C1 segment of cervical spinal cord (tissue), 14 donors: ENCODE measurements at places on chromosomes 7 and 10.

DNA sequence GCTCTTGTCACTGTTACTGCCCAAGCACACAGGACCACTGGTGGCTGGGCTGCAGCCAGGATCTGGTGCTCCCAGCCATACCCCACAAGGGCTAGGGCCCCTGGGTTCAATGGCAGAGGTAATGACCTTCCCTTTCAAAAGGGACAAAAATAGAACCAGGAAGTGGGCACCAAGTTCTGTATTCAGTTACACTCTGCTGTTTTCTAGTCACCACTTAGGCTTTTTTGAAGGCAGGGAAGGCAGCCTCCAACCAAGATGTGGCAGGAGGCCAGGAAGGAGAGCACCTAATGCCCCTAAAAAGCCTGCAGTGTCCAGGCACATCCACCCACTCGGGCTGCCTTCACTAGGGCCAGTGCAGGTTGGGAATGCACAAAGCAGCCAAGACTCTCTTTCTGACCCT is 47.8 kb downstream of the NOD1 start:
- no peak for DNase-seq

GRCh38 chr10:77890097-77890496 is 36.5 kb downstream of the DLG5 start:
- DNase-seq: no peak

- no peak for DNase-seq
Measured at GRCh38 chr7:98091523-98091922, 15.1 kb upstream of the LMTK2 start.

GRCh38 chr7:131517218-131517923 is 39.1 kb downstream of the PODXL start:
- DNase-seq: no peak

GRCh38 chr10:11772575-11773288 is 30.6 kb downstream of the ECHDC3 start:
- no peak for DNase-seq

DNA sequence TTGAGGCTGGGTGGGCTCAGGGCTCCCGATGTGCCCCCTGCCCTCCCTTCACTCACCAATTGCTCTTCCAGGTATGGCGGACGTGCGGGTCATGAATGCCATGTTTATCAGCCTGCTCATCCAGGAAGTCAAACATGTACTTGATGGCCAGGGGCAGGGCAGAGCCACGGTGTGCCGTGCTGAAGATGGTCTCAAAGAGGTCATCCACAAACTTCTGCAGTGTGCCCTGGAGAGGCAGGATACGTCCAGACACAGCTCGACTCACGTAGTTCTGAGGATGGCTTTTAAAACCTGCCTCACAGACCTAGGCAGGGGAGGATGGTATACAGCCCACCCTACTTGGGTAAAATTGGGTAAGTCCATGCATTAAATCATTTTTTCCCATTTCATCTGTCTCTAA is 431.2 kb downstream of the PLXNA4 start:
- DNase-seq: no peak

DNA sequence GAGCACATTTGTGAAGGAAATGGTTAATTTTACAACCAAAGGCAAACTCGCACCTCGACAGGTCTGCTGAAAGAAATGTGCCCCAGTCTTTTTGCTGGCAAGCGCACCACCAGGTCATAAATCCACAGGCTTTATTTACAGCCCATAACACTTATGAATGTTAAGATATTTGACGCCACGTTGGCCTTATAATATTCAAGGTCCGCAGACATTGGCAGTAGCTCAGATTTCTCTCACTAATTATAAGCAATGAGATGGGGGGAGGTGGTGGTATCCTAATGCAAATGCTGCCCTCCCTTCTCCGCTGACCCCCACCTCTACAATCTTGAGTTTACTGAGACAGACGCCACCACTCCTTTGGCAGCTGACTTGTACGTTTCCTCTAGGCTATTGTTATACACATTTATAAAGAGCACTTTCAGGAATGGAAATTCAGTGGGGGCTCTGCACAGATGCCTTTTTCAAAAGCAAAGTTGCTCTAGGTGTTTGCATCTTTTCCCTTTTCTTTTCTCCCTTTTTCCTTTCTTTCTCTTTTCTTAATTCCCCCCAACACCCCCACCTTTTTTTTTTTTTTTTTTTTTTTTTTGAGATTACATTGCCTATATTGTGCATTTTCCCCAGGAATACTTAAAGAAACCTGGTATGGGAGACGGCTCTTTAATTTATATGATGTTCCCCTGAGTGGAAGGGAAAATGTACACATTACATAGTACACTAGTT is 6.7 kb downstream of the TCF7L2 start:
- DNase-seq: no peak

DNA sequence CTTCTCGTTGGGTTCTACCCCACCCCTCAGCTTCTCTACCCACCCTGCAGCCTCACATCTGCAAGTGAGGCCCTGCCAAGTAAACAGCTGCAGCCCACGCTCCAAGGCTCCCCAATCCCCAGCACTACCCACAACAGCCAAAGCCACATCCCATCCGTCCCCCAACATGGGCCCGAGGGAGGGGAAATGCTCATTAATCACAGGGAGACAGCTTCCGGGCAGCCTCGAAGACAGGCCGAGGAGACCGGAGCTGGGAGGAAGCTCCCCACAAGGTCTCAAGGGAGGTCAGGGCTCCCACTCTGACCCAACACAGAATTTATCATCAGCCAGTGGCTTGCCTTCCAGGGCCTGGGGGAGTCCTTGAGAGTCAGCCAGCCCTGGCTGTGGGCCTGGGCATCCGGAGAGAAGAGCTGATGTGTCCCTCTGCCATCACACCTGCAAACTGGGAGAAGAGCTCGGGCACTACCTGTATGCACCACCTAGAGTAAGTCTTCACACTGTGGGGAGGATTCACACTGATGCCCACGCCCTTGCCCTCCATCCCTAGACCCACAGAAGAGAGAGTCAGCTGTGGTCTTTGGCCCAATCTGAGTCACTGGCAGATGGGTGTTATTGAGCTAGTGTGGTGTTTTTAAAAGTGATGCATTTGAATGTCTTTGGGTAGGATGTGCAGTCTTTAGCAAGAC is 115.5 kb upstream of the ZMIZ1 start:
- DNase-seq: no peak

DNA sequence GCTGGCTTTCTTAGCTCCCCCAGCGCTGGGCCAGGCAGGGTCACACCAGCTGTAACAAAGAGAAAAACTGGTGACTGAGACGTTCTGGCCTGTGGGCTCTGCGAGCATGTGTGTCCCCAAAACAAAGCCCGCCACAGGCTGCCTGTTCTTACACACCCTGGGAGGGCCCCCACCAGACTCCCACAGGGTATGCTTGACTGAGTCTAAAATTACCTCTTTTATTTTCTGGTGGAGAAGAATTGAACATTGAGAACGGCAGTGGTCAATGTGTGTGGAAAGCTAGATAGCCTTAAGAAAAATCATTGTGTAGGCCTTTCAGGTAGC is 808 bp downstream of the C10orf71 start:
- DNase-seq: no peak

DNA sequence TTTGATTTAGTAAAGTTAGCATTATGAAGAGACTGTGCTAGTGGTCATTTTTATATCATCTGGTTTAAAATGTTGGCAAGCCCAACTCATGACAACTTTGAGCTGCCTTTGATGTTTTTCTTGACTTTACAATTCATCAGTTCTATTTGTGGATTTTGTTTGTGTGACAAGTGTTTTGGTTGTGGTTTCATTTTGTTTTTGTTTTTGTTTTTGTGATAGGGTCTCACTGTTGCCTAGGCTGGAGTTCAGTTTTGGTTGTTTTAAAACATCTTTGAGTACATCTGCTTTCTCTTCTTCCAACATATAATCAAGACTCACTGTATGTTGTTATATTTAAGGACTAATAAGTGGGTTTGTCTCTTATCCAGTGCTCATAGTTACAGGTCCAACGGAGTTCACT is 17.6 kb upstream of the SFR1 start:
- DNase-seq: no peak

- DNase-seq: no peak
Measured at GRCh38 chr7:44796034-44796503, 412 bp upstream of the PPIA start.

GRCh38 chr7:128303643-128304042 is 40.1 kb downstream of the RBM28 start:
- no peak for DNase-seq

DNA sequence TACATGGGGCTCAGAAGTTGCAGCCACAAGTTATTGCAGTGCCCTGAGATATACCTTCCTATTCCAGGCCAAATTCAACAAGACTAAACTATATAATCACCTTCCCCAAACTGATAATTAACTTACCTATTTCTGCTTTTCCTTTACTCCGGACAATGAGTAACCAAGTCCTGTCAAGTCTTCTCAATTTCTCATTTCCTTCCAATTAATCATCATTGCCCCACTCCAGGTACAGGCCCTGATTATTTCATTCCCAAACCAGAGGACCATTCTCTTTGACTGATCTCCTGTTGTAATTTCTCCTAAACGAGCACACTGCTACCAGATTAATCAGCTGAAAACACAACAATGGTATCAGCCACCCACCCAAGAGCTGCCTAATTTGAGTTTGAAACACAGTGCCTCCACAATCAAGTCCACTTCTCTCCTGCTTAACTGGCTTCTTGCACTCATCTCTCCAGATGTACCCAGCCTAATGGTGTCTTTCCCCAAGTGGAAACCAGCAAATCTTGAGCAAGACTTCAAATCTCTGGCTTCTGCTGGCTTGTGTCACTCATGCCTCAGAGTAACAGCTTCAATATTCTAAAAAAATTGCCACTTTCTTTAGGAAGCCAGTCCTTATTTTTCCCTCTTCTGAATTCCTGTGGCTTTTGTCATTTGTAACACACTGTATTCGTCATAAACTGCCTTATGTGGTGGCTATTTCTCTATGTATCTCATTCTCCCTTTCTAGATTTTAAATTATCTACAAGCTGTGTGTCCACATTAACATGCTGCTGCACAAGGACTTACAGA is 89.1 kb downstream of the CDK6 start:
- no peak for DNase-seq

GRCh38 chr7:51180092-51180491 is 136.5 kb downstream of the COBL start:
- no peak for DNase-seq

- DNase-seq: no peak
Measured at GRCh38 chr10:32005050-32005449, 51.2 kb downstream of the KIF5B start.

- DNase-seq: no peak
Measured at GRCh38 chr10:28850784-28851183, 173.5 kb downstream of the BAMBI start.

DNA sequence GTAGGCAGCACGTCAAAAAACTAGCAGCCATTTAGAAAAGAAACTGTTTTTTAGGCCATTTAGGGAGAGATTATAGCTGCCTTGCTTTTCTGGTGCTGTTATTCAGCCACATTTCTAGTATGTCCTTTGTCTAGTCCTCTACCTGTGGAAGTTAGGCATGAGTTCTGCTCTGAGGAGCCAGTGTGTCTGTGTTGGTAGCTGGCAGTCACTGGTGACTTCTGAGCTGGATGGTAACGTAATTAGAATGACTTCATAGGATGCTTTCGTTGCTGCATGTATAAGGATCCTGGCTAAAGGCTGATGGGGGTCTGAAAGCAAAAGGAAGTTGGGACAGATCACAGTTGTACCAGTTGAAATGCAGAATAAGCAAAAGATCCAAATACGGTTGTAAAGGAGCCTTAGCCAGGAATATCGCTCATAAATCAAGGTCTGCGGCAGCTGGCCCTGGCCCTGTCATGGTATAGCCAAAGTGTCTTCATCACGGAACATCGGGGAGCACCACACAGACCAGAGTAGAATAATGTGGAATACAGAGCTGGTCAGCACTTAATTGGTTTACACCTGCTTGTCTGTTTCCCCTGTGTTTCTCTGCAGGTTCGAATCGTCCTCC is 226.7 kb downstream of the EXOC4 start:
- no peak for DNase-seq

DNA sequence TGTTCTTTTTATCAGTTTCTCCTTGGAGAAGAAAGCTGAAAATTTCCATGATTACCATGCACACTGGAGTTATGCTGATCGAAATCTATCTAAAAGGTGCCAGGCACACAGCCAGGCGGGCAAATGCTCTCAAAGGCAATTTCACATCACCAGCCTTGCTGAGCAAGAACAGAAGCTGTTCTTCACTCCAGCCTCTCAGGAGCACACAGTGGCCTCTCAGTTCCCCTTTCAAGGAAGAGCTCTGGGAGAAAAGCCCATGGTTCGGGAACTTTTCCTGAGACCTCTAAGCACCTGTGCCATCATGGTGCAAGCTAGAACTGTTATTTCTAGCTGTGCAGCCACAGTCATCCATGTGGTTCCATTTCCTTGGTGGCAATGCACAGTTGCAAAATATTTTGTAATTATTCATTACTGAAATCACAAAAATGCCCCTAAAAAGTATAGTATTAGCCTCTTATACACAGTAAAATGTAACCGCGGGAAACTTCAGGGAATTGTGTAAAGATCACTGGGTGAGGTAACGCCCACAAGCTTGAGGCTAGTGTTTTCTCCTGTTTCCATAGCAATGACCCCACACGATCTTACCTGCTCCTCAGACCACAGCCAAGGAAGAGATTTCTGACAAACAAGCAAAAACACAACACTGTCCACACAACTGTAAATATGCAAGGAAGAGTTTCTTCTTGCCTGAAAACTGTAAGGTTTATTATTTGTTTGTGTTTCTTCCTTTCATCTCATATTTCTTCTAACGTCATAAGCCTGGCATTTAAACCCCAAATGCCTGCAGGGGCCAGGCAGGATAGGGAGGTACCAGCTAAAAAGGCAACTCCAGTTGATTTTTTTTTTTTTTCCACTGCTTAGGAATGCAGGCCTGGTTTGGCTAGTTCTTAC is 121.2 kb downstream of the FAM107B start:
- peak; percentile 2 for DNase-seq

GRCh38 chr7:150322833-150323681 is at the start of the genes ACTR3C and LRRC61:
Gene ACTR3C, minus strand, starts transcription at chr7:150323545. Its CDS starts 28,249 bp downstream, at chr7:150295296.
Gene LRRC61, plus strand, starts transcription at chr7:150323355. Its CDS starts 13,507 bp downstream, at chr7:150336862.
- DNase-seq: peak; percentile 27

DNA sequence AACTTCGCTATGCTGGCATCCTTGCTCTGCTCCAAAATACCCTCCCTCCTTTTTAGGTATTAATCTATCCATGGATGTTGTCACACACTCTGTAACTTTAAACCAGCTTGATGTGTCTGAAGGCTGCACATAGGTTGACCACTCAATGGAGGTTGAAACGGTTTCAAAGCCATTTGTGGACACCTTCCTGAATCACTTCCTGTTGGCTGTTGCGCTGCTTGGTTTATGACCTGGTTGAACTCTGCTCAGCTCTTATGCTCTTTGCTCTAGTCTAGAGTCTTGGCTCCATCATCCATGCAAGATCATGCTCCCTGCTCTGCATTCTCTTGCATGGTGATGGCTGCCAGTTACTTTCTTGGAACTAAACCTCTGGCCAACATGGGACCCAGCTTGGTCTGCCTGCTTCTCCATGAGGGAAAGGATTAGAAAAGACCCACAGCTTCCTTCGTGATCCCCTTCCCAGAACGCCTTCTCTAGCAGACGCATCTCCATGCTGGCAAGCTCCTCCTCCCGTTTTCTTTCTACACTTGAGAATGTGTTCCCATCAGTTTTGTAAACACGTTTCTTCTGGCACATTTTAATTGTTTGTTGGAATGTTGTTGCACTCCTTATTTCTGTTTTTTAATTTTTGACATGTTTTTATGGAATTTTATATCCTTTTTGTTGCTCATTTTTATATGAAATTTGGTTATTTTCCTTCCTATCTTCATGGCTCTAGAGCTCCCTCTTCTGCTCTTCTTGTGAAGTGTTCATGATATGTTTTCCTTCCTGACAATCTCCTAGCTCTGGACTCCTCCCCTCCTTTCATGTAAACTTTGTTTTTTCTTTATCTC is 149.8 kb downstream of the XPNPEP1 start:
- DNase-seq: no peak

- peak; percentile 71 for DNase-seq
Measured at GRCh38 chr10:78756604-78757343, 312.0 kb upstream of the ZMIZ1 start.
